GM13977 (cell line): ENCODE measurements at places on chromosomes 13 and 19.
A peak's percentile ranks its signal among the peaks of the same experiment; 100 is the strongest.

DNA sequence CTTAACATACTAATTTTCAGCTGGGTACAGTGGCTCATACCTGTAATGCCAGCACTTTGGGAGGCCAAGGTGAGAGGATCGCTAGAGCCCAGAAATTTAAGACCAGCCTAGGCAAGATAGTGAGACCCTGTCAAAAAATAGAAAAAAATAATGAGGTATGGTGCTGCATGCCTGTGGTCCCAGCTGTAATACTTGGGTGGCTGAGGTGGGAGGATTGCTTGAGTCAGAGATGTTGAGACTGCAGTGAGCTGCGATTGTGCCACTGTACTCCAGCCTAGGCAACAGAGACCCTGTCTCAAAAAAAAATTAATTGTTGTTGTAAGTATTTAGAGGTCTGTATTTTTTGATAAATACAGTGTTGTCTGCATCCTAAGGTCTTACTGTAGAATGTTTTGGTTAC lies 66.8 kb downstream of the FNDC3A start:
- no peak for DNase-seq

DNA sequence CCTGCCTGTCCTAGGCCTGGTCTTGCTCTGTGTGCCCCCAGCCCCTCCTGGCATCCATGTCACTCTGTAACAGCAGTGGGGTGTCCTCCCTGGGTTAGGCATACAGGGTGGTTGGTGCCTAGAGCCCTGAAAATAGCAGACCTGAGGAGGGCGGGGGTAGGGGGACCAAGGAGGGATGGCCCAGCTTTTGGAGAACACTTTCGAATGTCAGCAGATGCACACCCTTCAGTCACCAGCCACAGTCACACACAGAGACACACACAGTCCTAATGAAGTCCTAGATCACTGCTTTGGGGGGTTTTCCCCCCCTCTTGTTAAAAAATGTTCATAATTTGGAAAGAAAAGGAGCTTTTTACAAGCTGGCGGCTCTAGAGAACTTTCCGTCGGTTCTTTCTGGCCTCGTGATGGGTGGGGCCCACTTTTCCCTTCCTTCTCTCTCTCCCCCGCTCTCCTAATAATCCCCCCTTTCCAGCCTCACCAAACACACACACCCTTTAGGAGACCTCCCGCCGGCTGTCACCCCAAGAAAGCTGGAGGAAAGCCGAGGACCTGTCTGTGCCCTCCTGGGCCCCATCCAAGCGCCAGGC lies 47.9 kb downstream of the LYL1 start:
- no peak for DNase-seq

DNA sequence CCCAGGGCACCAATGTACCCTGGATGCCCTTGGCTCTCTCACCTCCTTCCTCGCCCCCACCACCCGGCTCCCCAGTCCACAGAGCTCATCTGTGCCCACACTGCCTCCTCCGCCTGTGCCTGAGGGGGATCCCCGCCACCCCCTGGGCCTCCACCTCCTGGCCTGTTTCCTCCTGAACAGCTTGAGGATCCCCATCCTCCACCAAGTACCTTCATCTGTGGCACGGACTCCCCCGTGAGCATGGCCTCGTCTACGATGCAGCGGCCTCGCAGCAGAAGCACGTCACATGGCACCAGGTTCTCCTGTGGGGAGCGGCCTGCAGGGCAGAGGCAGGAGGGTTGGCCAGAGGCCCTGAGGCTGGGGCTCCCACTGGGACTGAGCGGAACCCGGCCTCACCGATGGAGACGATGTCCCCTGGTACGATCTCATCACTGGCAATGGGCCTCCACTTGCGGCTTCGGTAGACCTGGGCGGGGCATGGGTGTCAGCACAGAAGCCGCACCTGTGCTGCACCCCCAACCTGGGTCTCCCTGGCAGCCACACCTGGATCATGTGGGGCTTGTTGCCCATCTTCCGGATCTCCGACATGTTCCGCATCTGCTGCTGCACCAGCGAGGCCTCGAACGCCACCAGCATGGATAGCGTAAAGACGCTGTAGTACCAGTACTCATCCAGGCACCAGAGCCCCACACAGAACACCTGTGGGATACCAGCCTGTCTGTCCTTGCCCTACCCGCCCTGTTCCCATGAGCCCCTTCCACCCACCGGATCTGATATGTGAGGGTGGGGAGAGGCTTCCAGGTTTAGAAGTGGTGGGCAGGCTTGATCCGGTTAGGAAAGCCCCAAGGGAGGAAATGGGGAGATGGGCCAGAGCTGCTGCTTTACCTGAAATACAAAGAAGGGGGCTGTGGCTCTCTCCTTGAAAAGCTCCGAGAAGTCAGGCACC lies 6.8 kb downstream of the ATP13A1 start:
- peak; percentile 10 for DNase-seq

DNA sequence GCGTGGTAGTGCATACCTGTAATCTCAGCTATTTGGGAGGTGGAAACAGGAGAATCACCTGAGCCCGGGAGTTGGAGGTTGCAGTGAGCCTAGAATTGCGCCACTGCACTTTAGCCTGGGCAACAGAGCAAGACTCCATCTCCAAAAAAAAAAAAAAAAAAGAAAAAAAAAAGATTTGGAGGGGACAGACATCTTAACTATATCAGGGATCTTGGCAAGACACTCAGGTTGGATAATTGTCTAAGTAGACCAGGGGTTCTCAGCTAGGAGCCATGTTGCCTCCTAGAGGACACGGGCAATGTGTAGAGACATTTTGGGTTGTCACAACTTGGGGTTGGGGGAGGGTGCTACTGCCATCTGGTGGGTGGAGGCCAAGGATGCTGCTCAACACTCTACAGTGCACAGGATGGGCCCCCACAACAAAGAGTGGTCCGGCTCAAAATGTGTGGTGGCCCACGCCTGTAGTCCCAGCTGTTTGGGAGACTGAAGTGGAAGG lies 1.9 kb upstream of the ZNF580 start:
- no peak for DNase-seq

DNA sequence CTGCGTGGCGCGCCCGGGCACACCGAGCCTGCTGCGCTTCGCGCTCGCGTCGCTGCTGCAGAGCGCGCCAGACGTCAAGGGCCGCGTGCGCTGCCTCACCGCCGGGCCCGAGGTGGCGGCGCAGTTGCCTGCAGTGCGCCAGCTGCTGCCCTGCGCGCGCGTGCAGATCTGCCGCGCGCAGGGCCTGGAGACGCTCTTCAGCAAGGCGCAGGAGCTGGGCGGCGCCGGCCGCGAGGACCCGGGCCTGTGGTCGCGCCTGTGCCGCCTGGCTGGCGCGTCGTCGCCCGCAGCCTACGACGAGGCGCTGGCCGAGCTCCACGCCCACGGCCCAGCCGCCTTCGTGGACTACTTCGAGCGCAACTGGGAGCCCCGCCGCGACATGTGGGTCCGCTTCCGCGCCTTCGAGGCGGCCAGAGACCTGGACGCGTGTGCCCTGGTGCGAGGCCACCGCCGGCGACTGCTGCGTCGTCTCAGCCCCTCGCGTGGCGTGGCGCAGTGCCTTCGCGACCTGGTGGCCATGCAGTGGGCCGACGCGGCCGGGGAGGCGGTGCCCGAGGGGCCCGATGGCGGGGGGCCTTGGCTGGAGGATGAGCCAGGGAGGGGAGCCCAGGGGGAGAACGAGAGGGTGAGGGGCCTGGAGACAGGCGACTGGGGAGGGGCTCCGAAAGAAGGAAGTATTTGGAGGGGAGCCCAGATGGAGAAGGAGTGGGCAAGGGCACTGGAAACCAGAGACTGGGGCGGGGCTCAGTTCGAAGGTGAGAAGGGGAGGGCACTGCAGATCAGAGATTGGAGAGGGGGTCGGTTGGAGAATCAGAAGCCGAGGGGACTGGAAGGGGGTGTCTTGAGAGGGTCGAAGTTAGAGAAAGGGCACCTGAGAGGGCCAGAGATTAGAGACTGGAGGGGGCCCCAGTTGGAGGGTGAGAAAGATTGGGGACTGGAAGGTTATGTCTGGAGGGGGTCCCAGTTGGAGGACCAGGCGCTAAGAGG lies 24.7 kb downstream of the ZSWIM9 start:
- peak; percentile 27 for DNase-seq

DNA sequence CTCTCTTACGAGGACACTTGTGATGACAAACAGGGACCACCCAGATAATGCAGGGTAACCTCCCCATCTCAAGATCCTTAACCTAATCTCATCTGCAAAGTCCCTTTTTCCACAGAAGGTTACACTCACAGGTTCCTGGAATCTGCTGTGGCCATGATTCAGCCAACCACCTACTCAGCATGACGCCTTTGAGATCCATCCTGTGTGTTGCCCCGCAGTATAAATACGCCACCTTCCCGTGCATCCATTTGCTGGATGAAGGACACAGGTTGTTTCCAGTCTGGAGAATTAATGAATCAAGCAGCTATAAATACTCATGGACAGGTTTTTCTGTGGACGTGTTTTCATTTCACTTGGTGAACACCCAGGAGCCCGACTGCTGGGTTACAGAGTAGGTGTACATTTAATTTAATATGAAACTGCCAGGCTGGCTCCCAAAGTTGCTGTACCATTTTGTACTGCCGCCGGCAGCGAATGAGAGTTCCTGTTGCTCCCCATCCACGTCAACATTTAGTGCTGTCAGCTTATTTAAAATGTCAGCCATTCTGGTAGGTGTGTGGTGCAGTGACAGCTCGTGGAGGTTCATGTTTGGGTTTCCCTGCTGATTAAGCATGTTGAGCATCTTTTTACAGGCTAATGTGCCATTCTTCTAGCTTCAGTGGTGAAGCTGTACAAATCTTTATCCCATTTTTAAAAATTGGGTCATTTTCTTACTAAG lies 40.2 kb downstream of the ELL start:
- no peak for DNase-seq

- no peak for DNase-seq
These were observed 8.7 kb upstream of the KLF2 start for GRCh38 chr19:16315825-16316505.

DNA sequence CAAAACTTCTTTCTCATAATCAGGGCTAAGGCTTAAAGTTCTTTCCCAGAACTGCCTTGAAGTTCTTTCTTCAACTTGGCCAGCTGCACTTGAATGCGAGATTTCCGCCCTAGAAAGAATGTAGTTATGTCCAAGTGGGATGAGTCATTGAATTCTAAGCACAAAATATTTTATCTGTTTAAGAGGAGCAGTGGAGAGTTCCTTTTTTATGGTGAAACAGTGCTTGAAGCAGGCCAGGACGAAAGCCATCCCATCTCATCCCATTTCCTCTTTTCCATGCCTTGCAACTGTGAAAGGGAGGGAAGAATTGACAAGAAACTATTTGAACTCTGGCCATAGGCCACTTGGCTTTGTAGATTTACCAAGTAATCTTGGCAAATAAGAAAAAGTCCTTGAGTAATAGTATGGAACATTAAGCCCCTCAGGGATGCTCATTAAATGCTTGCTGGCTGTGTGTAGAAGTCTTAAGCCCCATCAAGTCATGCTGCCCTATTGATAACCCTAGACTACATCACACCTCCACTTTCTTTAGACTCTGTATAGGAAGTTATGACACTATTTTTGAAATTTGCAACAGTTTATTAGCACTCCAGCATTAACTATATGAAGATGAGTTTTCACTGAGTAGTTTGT lies 174.5 kb downstream of the KCTD12 start:
- no peak for DNase-seq
